ENCODE measurements at places on chromosomes 1 and 21.

DNA sequence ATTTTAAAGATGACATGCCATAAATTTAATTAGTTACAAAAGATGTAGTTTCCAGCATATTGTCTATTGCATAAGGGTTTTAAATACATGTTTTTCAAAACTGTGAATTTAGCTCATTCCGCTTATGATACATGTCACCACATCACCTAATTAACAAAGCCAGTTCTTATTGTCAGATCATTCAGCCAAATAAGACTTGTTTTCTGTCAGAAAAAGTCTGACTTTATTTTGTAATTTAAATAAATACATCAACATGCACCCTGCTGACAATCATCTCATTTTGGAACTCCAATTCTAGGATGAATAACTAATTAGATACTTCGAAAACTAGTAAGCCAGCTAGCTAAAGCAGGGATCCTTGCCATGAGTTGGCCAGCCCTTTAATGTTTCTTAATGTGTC is 110.9 kb upstream of the APP start:
- DNase-seq, result no peak

- no peak for DNase-seq
These were observed 178.6 kb downstream of the GIPC2 start for GRCh38 chr1:78224246-78224785.

- no peak for DNase-seq
These were observed 34.7 kb downstream of the ZBTB17 start for GRCh38 chr1:15941044-15941840.

GRCh38 chr1:205182930-205183329 is 28.6 kb downstream of the DSTYK start:
- DNase-seq, result no peak

- DNase-seq, result no peak
These were observed 40.6 kb upstream of the LRP8 start for GRCh38 chr1:53368314-53369033.

GRCh38 chr1:51472359-51472758 is 46.7 kb downstream of the EPS15 start:
- no peak for DNase-seq

- no peak for DNase-seq
These were observed 188.6 kb downstream of the ZP4 start for GRCh38 chr1:237702161-237702560.

- DNase-seq, result no peak
These were observed 139.2 kb downstream of the NTMT2 start for GRCh38 chr1:170284951-170285350.

GRCh38 chr1:204249736-204250427 is 36.1 kb upstream of the GOLT1A start:
- DNase-seq, result no peak

GRCh38 chr1:53644496-53644895 is 94.5 kb downstream of the GLIS1 start:
- no peak for DNase-seq

GRCh38 chr1:8560035-8560434 is 242.1 kb downstream of the SLC45A1 start:
- DNase-seq, result no peak

DNA sequence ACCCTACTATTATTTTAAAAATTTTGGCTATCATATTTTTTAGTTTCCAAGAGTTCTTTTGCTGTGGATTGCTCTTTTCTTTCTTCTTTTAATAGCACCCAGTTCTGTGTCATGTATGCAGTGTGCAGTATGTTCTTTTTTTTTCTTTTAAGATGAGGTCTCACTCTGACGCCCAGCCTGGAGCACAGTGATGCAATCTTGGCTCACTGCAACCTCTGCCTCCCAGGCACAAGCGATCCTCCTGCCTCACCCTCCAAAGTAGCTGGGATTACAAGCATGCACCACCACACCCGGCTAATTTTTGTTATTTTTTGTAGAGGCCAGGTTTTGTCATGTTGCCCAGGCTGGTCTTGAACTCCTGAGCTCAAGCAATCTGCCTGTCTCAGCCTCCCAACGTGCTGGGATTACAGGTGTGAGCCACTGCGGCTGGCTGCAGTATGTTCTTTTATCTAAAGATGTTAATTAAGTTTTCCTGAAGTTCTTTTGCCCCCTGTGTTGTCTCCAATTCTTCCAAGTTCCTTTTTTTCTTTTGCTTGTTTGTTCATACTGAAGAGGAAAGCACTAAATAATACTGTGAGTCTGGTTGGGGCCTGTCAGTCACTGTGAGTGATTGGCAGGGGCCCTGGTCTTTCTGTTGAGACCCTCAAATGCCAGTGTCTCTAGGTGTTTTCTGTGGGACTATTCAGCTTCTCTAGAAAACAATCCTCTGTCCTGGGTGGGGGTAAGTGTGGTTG is 17.5 kb upstream of the TTC22 start:
- no peak for DNase-seq

GRCh38 chr21:28640326-28640725 is 352.4 kb downstream of the LTN1 start:
- no peak for DNase-seq

DNA sequence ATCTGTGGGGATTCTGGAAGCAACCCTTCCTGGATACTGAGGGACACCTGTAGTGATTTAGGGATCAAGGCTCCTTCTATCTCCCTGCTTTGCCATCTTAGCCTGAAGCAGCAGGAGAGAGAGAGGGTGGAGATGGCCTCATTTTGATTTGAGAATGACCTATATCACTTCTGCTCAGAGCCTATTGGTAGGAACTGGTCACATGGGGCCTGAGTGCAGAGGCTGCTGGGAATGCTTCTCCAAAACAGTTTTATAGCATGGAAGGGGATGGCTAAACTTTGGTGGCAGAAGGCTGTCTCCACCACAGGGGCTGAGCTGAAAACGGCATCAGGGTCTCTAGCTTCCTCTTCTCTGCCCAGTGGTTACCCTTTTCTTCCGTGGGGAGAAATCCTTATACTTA is 105.8 kb downstream of the TBX19 start:
- DNase-seq, result no peak

DNA sequence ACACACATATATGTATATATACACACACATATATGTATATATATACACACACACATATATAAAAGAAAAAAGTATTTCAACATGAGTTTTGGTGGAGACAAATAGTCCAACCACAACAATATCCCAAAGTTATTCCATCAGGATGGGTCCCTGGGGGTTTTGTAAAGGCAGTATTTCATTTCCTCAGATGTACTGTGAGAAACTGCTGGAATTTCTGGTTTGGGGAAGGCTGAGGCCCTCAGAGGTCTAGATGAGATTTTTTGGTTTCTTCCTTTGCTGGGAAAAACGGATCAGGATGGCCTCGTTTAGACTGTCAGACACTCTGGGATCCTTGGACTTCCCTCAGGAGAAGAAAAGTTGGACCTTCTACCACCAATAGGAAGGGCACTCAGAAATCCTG is 36.5 kb upstream of the TENT5B start:
- no peak for DNase-seq

DNA sequence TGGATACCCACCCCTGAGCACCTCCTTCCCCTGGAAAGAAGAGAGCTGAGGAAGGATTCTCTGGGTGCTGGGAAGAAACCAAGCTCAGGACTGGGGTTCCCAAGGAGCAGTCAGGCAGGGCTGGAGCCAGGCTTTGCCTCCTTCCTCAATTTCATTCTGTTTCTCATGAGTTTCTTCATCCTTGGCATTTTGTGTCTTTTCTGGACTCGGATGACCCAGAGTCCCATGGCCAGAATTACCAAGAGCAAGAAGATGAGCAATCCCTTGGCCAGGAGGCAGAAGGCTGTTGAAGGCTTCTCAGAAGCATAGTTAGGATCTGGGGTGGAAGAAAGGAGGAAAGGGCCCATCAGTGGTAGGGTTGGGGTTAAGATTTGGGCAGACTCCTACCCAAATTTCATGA is 2.5 kb downstream of the SLAMF9 start:
- DNase-seq, result no peak

DNA sequence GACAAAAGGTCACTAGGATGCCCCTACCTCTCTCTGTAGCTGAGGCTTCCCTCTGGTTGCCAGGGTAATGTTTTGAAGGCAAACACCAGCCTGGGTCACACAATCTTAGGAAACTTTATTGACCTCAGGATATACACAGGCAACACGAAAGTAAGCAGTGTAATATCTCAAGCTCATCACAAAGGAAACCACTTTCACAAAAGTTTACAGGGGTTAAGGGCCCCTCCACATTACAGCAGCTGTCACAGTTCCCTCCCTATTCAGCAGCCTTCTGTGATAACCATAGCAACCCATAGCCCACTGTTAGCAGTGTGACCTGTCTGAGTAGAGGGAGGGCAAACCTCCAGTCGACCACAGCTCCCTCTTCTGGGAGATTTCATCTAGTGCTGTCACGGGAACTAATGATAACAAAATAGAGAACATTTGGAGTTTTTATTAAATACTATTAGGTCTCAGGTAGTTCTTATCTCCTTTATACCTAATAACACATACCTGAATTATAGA is 149.8 kb downstream of the PTPRC start:
- DNase-seq, result no peak

DNA sequence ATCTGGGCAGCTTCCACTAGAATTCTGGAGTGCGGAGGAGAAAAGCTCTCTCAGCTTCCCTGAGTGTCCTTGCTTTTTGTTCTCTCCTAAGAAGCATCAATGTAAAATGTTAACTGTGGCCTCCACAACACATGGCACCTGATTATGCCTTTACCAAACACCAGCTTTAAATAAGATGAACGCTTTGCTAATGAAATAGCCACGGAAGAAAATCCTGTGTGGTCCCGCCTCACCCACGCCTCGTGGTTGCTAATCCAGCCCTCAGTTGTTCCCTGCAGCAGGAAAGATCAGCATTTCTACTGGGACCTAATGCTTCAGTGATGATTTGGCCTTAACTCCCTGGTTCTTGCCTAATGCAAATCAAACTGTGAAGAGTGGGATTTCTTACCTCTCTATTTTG is 1.8 kb upstream of the ERG start:
- no peak for DNase-seq

- DNase-seq, result no peak
These were observed 6.0 kb upstream of the TNFRSF25 start for GRCh38 chr1:6471970-6472368.

DNA sequence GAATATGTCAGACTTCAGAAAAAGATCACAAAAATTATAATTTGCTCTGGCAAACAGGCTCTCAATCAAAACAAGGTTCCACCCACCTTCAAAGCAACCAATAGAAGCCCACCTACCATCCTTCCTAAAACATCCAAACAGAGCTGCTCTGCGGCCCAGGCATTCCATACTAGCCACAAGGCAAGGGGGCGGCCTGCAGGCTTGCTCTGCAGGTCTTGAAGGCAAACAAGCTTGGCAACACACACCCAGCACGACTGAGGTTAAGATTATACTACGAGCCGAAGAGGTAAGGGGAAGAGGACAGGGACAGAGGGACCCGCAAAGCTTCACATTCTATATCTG is 207.3 kb downstream of the SLC45A1 start:
- peak; percentile 15 for DNase-seq

GRCh38 chr1:87278825-87279535 is 49.7 kb upstream of the LMO4 start:
- no peak for DNase-seq

DNA sequence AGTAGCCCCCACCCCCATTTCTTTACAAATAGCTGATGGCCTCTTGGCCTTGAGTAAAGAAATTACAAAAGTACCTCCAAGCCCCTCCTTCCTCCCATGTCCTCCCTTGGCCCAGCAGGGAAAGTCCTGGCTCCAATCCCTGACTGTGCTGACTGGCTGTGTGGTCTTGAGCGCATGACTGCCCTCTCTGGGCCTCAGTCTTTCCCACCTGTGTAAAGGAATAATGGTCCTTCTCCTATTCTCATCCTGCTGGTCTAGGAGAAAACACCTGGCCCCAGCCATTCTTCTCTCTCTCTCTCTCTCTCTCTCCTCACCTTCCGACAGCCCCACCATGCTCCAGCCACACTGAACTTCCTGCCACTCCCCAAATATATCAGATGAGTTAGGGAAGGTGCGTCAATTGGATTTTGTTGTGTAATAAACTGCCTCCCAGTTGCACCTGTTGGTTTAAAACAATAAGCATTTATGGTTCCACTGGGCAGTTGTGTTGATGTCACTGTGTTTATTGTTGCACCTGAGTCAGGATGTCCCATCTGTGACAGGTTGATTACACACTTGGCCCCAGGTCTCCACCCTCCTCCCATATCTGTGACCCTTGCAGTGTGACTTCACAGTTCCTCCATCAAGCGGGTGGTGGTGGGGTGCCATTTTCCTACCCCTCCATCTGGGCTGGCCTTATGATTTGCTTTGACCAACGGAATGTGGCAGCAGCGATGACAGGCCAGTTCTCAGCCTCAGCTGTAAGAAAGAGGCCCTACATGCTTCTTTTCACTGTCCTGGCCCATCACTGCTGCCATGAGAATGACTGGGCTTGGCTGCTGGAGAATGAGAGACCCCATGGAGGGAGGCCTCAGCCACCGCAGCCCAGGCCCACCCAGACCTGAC is 22.3 kb upstream of the LRP8 start:
- no peak for DNase-seq

- no peak for DNase-seq
These were observed 35.4 kb upstream of the RAB3GAP2 start for GRCh38 chr1:220307607-220308006.

DNA sequence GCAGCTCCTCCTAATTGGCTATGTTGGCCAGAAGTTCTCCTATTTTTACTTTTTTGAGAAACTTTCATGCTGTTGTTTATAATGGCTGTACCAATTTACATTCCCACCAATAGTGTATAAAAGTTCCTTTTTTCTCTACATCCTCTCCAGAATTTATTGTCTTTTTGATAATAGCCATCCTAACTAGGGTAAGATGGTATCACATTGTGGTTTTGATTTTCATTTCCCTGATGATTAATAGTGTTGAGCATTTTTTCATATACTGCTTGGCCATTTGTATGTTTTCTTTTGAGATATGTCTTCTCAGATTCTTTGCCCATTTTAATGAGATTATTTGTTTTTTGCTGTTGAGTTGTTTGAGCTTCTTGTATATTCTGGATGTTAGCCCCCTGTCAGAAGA is 46.8 kb downstream of the NTMT2 start:
- DNase-seq, result no peak

GRCh38 chr1:186957314-186957713 is 128.6 kb downstream of the PLA2G4A start:
- no peak for DNase-seq

- no peak for DNase-seq
These were observed 151.7 kb upstream of the COA6 start for GRCh38 chr1:234221601-234222000.

DNA sequence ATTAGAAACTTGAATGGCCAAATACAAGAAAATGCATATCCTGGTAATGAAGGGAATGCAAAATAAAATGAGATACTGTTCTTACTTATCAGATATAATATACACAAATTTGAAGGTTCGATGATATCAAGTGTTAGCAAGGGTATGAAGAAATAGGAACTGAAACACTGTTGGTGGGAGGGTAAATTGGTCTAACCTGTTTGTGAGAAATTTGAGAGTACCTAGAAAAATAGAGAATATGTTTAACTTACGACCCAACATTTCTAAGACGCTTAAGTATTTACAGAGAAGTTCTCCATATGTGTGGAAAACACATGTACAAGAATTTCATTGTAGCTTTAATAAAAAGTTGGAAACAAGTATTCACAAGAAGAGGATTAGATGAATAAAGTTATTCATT is 25.9 kb downstream of the ATG4C start:
- DNase-seq, result no peak

GRCh38 chr1:157090196-157090647 is 9.4 kb downstream of the ETV3L start:
- peak; percentile 50 for DNase-seq

All from LNCaP clone FGC (cell line).